Activated naive CD4-positive, alpha-beta T cell treated with anti-CD3 and anti-CD28 coated beads, Interleukin-2, amount 50 U/mL, for 72 hours (primary cell): ENCODE measurements at places on chromosomes 6 and 20. TPM values are rescaled to one million over a fixed set of nuclear protein-coding genes. Genes with fewer than 3 reads are reported as not detected.

The TMX4 gene
- 23.9 TPM for total RNA-seq

- DNase-seq: no peak
Observed at GRCh38 chr6:1895721-1896120, 286.0 kb downstream of the FOXC1 start.

DNA sequence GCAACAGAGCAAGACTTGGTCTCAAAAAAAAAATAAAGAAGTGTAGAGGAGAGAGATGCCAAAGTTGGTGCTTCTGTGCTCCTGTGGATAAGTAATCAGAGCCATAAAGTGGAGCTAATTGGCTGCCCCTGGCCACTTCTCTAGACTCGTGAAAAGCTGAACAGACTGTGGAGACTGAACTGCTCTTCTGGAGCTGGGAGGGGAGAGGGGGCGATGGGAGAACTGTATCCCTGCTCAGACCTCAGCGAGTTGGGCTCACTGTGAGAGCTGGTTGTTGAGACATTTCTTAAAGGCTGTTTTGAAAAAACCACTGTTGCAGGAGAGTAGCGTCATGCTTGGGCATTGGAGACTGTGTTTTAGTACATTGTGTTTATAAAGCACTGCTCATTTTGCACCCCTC is 125.7 kb downstream of the TCP11 start:
- no peak for DNase-seq

- DNase-seq: no peak
Observed at GRCh38 chr6:4920914-4921410, 82.9 kb downstream of the RPP40 start.

The RIPOR3 gene
- total RNA-seq: not detected

The MEI4 gene
- total RNA-seq: not detected

DNA sequence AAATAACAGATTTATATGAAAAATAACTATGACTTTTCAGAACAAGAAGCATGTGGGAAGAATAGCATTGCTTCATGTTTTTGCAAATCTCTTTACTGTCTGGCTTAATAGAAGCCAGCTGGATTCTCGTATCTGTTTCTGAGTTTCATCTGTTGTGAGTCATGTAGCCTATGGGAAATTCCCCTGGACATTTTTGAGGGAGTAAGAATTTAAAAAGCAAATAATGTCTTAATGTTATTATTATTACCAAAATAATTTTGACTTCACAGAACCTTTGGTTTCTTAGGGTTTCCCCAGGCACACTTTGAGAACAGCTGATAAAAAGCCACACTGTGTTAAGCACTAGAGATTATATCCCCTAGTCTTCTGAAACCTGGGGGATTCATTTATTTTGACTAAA is 75.8 kb downstream of the SYCP2L start:
- no peak for DNase-seq

- DNase-seq: no peak
Observed at GRCh38 chr6:17881085-17881858, 106.2 kb downstream of the KIF13A start.

- no peak for DNase-seq
Observed at GRCh38 chr6:89268776-89269175, 46.3 kb downstream of the GABRR2 start.

- no peak for DNase-seq
Observed at GRCh38 chr6:123518441-123519188, 118.1 kb downstream of the TRDN start.

DNA sequence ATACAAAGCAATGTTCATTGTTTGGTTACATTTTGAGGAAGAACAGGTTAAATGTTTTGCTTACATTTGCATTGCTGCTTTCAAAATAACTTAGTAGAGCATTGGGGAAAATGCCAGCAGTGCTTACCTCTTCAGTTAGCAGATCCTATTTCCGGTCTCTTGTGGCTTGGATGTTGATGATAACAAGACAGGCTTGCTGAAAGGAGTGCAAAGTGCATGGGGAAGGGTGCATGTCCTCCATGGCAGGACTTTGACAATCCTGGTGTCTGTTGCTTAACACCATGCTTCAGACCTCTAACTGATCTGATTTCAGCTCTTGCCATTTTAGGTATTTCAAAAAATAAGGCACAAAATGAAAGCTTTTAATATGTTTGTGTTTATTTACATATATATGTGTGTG is 21.1 kb downstream of the TPD52L1 start:
- no peak for DNase-seq

The MAP7 gene
- 1.3 TPM for total RNA-seq

GRCh38 chr6:91276315-91276714 is 689.4 kb upstream of the MAP3K7 start:
- DNase-seq: no peak

The BMP7 gene
- not detected for total RNA-seq

The SLA2 gene
- 33.7 TPM for total RNA-seq

The PPIL6 gene
- total RNA-seq: not detected

The MAS1 gene
- total RNA-seq: not detected

- no peak for DNase-seq
Observed at GRCh38 chr6:9007027-9007426, 571.7 kb upstream of the SLC35B3 start.

The RSPO4 gene
- total RNA-seq: not detected

DNA sequence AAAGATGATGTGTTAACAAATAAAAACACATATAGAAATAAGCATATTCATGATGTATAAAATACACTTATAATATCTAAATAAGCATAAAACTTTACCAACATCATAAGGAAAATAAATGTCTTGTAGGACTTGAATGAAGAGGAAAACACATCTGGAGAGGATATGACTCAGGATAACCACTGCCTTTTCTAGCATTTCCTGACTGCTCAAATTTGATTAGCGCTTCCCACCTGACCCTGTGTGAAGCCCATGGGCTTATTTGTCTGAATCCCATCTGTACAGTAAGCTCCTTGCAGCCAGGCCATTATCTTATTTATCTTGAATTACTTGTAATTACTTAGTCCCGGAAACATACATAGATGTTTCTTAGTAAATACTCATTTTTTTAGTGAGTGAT is 608.6 kb downstream of the COL12A1 start:
- DNase-seq: no peak

DNA sequence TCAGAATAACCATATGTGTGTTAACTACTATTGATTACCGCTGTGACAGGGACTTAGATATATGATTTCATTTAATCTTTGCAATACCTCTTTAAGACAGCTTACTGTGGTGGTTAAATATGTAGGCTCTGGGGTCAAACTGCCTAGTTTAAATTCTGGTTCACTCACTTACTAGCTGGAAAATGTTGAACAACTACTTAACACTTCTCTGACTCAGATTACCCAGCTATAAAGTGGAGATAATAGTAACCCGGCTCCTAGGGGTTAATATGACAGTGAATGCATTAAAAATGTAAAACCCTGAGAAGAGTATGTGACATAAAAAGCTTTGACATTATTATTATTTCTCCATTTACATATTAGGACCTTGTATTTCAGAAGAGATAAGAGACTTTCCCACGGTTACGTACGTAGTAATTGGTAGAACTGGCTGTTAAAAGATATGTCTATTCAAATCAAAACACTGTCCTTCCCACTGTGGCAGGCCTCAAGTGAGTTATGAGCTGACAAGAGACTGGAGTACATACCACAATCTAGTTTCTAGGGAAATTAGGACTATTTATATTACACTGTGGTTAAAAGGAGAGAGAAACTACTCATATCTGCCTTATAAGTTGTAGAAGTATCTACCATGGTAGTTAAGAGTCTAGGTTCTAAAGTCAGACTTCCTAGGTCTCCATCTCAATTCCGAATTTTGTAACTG is 4.4 kb upstream of the PLCB1 start:
- no peak for DNase-seq
